ENCODE measurements at places on chromosomes 7 and 10.

DNA sequence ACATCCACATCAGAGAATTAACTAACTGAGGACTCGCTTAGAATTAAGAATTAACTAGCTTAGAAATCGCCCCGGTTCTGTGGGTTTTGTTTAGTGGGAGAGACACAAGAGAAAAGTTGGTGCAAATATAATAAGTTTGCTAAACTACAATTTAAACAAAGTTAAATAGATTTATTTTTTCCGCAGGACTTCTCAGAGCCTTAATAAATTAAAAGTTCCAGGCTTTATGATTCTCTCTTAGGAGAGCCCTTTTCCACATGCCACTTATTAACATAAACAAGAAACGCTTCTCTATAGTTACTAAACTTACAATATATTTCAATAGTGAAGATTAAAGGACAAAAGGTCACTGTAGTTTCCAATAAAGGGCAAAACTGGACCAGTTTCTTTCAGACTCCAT is 100.0 kb downstream of the SLC25A13 start:
- no peak for DNase-seq

DNA sequence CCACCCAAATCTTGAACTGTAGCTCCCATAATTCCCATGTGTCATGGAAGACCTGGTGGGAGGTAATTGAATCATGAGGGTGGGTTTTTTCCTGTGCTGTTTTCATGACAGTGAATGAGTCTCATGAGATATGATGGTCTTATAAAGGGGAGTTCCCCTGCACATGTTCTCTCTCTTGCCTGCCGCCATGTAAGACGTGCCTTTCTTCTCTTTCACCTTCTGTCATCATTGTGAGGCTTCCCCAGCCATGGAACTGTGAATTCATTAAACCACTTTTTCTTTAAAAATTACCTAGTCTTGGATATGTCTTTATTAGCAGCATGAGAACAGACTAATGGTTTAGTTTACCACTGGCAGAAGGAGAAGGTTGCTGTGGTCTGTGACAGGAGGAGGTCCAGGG is 111.5 kb upstream of the RAB18 start:
- DNase-seq = no peak

DNA sequence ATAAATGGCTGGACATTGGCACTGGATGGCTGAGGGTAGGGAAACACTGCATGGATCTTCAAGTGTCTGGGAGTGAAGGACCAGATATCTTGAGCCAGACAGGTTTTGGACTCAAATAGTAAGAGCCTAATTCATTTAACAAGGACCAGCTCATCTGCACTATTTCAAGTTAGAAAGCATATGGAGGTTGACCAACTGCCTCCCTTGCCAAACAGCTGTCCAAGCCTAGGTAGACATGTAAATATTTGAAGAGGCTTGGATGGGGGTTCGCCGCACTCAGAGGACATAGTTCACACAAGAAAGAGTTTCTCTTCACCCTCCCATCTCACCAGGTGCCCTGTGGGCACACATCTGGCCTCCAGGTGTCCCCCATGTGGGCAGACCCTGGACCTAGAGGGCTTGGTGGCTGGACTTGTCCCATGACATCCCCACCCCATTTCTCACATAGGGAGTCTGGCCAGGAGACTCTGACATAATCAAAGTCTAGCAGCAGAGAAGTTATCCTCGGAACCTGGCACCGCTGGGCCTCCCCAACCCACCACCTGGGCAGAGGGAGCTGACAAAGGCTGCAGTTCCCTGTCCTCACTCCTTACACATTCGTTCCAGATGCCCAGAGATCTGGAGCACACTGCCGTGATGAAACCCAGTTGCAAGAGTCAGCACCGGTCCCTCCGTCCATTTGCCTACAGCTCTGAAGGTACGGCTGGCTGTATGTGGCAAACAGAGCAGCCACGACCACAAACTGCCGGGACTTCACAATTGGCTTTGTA is 116.9 kb upstream of the GDF10 start:
- no peak for DNase-seq

DNA sequence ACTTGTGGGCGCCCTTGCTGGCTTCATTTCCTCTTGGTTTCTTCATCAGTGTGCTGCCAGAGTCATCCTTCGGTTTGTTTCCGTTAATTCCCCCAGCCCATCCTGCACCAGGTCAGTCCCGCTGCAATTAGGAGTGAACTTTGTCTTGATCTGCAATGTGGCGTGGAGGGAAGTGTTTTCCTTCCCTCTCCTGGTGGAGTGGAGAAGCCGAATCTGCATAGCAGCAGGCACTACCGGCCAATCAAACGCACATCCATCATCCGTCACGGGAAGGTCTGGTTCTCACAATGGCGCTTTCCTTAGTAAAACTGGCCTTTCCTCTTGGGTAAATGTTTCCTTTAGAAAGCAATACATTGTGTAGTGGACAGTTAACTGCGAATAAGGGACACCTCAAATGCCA is 337.5 kb downstream of the CXCL12 start:
- no peak for DNase-seq

DNA sequence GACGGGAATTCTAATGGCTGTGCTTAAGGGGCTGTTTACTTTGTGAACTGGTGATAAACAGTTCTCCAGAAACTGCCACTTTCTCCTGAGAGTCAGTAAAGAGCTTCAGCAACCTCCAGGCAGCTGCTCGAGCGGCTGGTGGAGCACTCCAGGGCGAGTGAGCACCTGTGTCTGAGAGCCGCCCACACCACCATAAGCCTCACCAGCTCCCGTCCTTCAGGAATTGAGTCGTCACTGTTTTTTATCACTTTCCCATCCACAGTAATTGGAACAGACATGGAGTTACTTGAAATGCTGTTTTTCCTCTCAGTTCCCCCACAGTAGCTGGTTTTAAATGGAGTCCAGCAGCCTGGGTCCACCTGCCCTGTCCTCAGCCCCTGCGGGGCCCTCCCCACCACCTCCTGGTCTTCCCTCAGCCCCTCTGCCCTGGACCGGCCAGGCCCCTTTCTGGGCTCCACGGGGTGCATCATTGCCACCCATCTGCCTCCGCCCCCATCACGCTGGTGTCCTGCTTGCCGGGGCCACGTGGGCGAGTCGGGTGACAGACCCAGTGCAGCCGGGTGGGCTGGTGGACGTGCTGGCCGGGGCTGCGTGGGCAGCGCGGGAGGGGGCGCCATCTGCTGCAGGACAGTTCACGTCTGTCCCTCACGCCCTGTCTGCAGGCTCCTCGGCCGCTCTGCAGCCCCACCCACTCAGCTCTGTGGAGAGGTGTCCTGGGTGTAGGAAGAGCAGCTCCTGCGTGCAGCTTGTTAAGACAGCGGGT is 56.0 kb downstream of the NKX6-2 start:
- no peak for DNase-seq

- no peak for DNase-seq
Measured at GRCh38 chr7:106201164-106201563, 83.6 kb downstream of the NAMPT start.

- peak; percentile 62 for DNase-seq
Measured at GRCh38 chr7:43872406-43873110, 3.2 kb upstream of the MRPS24 start.

GRCh38 chr10:114711176-114711868 is 53.2 kb upstream of the ABLIM1 start:
- no peak for DNase-seq

- DNase-seq = no peak
Measured at GRCh38 chr7:41428381-41428780, 274.5 kb downstream of the INHBA start.

GRCh38 chr10:49625411-49625810 is 11.6 kb downstream of the CHAT start:
- DNase-seq = no peak

- no peak for DNase-seq
Measured at GRCh38 chr7:55108401-55108800, 89.6 kb downstream of the EGFR start.

DNA sequence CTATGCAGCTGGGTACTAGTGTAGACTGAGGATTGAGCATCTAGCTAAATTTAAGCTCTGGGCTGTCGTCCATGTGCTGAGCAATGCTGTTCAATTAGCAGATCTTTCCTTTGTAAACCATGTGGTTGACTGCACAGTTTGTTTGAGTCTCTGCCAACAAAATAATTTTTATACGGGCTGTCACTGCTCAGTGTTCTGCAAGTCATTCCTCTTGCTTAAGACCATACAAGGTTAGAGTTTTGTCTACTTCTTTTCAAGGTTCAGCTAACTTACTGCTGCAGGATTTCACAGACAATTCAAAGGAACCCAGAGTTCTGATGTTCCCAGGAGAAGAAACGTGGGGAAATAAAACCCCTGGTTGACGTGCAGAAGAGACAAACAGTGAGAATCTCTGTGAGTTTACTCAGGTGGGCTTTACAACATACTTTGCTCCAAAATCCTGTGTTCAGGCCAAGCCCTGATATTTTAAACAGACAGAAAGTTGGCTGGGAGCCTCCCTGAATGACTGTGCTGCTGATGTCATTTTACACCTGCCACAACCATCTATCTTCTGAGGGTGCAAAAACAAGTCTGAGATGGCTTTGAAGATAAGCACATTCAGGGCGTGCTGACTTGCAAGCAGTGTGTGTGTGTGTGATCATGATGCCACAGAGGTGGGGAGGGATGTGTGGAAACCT is 177.1 kb upstream of the SVIL start:
- no peak for DNase-seq

DNA sequence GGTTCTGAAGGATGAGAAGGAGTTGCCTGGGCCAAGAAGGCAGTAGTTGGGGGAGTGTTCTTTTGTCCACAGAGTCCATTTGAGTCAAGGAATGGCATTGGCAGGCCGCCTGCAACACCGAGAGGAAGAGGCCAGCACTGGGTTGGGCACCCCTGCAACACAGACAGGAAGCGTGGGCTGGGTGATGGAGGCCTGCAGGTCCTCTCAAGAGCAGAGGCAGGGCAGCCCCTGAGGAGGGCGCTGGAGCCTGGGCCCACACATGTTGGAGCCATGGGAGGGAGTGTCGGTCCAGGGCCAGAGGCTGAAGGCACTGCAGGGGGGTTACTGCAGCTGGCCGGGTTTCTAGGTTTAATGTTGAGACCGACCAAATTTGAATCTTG is 137.3 kb downstream of the PTPN20 start:
- no peak for DNase-seq

DNA sequence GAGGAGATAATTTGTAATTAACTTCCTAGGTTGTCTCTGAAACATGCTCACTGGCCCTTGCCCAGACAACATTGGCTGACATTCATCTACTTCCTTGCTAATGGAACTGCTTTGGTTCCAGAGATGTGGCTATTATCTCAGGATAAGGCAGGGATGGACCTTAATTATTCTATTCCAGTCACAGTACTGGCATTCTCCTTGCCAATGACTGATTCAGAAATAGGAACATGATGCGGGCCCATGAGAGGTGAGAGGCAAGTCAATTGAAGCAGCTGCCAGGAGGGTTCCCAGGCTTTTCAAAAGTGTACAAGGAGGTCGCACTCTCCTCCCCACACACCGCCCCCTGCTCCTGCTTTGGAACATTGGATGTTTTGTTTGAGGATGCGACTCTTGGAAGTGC is 109.6 kb upstream of the DGKB start:
- no peak for DNase-seq

Data from retina (tissue), 1 donor.